ENCODE measurements at places on chromosomes 13 and 19.

- no peak overlapping the region for H3K4me3 ChIP-seq
- DNase-seq = no peak
- H3K27ac ChIP-seq = no peak overlapping the region
- no peaks in the 10 kb centered on the region for H3K4me1 ChIP-seq
These were observed 157.5 kb downstream of the PCDH20 start for GRCh38 chr13:61258185-61258584.

DNA sequence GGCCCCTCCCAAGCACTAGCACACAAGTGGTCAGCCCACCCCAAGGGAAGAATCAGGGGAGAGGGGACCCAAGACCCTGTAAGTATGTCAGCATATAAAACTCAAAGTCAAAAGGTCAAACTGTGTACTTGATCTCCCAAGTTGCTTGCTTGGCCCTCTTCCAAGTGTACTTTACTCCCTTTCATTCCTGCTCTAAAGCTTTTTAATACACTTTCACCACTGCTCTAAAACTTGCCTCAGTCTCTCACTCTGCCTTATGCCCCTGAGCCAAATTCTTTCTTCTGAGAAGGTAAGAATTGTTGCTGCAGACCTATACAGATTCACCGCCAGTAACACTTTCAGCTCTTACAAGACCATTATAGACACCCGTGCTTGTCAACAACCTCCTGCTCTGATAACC, 15.1 kb upstream of the RNASEH2B start:
- no peak overlapping the region for H3K27ac ChIP-seq
- H3K4me3 ChIP-seq = no peak overlapping the region
- H3K36me3 ChIP-seq = no peaks in the 10 kb centered on the region
- peaks cover 45% of the 10 kb centered on the region for H3K4me1 ChIP-seq
- DNase-seq = no peak

DNA sequence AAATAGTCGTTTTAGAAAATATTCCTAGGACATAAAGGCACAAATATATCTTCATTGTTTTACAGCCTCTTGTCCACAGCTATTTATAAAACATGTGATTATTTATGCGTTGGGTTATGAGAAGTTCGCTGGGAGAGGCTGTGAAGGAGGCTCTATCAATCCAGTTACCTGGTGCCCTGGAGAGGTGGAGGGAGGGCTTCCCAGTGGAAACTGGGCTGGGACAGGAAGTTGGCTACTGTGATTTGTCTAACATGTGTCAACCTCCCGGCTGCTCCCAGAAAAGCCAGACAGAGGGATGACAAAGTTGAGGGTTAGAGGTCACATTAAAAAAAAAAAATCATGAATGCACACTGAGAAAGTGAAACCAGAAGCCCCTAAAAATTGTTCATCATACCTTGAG, 346.5 kb downstream of the ZNF536 start:
- H3K27me3 ChIP-seq = no peaks in the 10 kb centered on the region
- H3K4me1 ChIP-seq = peaks cover 8% of the 10 kb centered on the region
- no peaks in the 10 kb centered on the region for H3K36me3 ChIP-seq
- H3K27ac ChIP-seq = no peak overlapping the region
- DNase-seq = no peak

- peaks cover 5% of the 10 kb centered on the region for H3K36me3 ChIP-seq
- H3K27ac ChIP-seq = no peak overlapping the region
- no peaks in the 10 kb centered on the region for H3K4me1 ChIP-seq
- H3K27me3 ChIP-seq = no peaks in the 10 kb centered on the region
These were observed 15.0 kb downstream of the NUFIP1 start for GRCh38 chr13:44974056-44974793.

GRCh38 chr13:59931621-59932020, 232.1 kb downstream of the DIAPH3 start:
- no peaks in the 10 kb centered on the region for H3K4me1 ChIP-seq
- DNase-seq = no peak
- H3K36me3 ChIP-seq = no peaks in the 10 kb centered on the region
- H3K4me3 ChIP-seq = no peak overlapping the region

DNA sequence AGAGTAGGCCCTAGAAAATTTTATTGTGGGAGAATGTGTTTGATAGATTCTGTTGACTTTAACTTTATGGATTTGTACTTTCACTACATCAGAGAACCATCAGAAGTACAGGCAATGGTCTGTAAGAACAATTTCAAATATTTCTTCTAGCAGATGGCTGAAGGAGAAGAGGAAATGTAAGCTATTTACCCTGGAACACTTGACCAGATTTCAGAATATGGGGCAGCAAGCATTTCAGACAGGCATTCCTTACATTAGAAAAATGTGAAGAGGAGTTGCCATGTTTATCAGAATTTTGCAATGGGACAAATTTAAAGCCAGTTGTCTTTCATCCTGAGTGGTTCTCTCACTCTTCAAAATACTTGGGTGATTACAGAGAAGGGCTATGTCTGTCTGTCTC, 7.5 kb downstream of the FRY start:
- peaks cover 20% of the 10 kb centered on the region for H3K4me1 ChIP-seq
- no peak overlapping the region for H3K4me3 ChIP-seq
- no peak overlapping the region for H3K27ac ChIP-seq

DNA sequence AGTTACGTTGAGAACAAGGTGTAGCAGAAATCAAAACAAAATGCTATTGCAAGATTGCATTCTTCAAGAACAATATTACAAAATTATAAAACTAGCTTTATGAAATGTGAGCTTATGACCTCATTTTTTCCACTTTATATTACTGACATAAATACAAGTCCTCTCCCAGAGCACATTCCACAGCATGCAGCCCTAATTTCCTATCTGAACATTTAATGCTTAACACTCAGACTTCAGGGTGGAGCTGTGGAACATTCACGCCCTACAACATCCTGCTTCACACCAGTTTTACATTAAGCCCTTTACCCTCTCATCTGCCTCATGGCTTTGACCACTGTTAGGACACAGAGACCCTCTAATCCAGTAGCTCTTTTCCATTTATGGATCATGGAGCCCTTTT, 65.5 kb downstream of the EPSTI1 start:
- no peak overlapping the region for H3K4me3 ChIP-seq
- no peaks in the 10 kb centered on the region for H3K27me3 ChIP-seq
- H3K4me1 ChIP-seq = no peaks in the 10 kb centered on the region
- peaks cover 24% of the 10 kb centered on the region for H3K36me3 ChIP-seq
- DNase-seq = no peak

DNA sequence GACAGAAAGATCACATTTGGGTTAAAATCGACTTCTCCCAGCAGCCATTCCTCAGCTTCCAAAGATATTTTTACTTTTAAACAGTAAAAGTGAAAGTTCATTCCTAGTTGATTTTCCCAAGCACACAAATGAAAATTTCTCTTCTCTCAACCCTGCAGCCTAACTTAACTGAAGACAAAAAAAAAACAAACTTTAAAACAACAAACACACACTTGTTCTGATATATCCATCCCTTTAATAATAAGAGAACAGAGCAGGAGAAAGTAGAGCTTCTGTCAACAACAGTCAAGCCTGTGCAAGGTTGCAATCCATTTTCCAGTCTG, 72.9 kb downstream of the STK24 start:
- H3K27ac ChIP-seq = no peak overlapping the region
- H3K27me3 ChIP-seq = no peaks in the 10 kb centered on the region
- no peak overlapping the region for H3K4me3 ChIP-seq
- DNase-seq = no peak
- H3K4me1 ChIP-seq = peaks cover 77% of the 10 kb centered on the region
- peaks cover 5% of the 10 kb centered on the region for H3K36me3 ChIP-seq

GRCh38 chr13:42876270-42876714, 94.9 kb downstream of the FAM216B start:
- no peak overlapping the region for H3K4me3 ChIP-seq
- H3K4me1 ChIP-seq = no peaks in the 10 kb centered on the region
- no peak overlapping the region for H3K27ac ChIP-seq
- H3K36me3 ChIP-seq = no peaks in the 10 kb centered on the region

DNA sequence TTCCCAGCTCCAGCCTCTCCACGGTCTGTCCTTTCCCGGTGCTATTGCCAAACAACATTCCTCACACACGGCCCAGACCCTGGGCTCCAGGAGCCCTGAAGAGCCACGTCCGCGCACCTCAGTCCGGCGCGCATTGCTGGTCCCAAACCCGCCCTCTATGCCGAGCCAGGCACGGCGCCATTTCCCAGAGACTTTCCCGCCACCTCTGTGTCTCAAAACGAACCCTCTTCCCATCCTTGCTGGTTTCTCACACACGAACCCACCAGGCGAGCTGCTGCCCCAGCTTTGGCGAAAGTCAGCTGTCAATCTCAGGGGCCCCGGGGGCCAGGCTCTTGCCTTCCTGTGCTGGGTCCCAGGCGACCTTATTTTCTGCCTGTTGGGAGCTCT, 28.0 kb upstream of the F7 start:
- no peak overlapping the region for H3K27ac ChIP-seq
- DNase-seq = no peak
- no peaks in the 10 kb centered on the region for H3K36me3 ChIP-seq
- no peaks in the 10 kb centered on the region for H3K4me1 ChIP-seq
- H3K4me3 ChIP-seq = no peak overlapping the region

DNA sequence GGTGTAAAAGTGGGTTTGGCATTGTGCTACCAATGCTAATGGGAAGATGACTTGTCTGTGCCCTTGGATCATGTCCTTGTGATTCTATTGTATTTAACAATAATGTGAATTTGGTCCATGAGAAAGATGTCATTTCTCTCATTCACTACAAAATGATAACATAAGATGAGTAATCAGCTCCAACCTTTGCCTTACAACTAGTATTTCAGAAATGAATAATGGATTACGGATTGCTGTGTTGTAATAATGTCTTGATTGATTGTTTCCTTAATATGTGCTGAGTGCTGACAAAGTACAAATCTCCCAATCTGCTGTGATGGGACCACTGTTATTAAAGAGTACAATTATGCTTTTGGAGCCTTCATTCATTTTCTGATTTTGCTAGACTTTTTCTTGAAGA, 375.0 kb downstream of the PCDH9 start:
- no peaks in the 10 kb centered on the region for H3K4me1 ChIP-seq
- DNase-seq = no peak
- H3K27me3 ChIP-seq = no peaks in the 10 kb centered on the region
- no peak overlapping the region for H3K27ac ChIP-seq

GRCh38 chr19:52748336-52748950, 13.6 kb upstream of the ZNF611 start:
- H3K4me1 ChIP-seq = no peaks in the 10 kb centered on the region
- H3K4me3 ChIP-seq = no peak overlapping the region
- H3K27ac ChIP-seq = no peak overlapping the region
- no peaks in the 10 kb centered on the region for H3K27me3 ChIP-seq
- peak; percentile 33 for DNase-seq

GRCh38 chr19:16461630-16462051, 10.1 kb downstream of the EPS15L1 start:
- peaks cover 39% of the 10 kb centered on the region for H3K4me1 ChIP-seq
- no peaks in the 10 kb centered on the region for H3K36me3 ChIP-seq
- no peak overlapping the region for H3K4me3 ChIP-seq

- H3K4me1 ChIP-seq = no peaks in the 10 kb centered on the region
- H3K27me3 ChIP-seq = no peaks in the 10 kb centered on the region
- H3K4me3 ChIP-seq = no peak overlapping the region
These were observed 176.1 kb upstream of the KL start for GRCh38 chr13:32840113-32840512.

DNA sequence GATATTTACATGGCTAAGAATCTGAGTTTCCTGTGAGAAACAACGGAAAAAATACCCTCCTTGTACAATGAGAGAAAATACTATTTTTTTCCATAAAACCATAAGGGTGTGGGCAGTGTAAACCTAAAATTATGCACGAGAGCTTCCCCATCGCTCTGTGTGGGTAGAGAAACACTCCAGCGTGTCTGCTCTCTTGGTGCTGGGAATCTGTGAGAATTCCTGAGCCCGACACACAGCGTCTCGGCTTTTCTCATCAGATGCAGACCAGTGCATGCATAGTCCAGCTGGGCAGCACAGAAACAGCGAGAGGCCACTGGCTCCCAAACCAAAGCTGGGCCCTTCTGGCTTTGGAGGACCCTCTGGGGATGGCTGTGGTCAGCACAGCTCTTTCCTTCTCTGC, 12.0 kb downstream of the PLPP2 start:
- no peaks in the 10 kb centered on the region for H3K36me3 ChIP-seq
- no peak for DNase-seq
- H3K4me1 ChIP-seq = no peaks in the 10 kb centered on the region
- H3K4me3 ChIP-seq = no peak overlapping the region
- no peak overlapping the region for H3K27ac ChIP-seq
- peaks cover 10% of the 10 kb centered on the region for H3K27me3 ChIP-seq

DNA sequence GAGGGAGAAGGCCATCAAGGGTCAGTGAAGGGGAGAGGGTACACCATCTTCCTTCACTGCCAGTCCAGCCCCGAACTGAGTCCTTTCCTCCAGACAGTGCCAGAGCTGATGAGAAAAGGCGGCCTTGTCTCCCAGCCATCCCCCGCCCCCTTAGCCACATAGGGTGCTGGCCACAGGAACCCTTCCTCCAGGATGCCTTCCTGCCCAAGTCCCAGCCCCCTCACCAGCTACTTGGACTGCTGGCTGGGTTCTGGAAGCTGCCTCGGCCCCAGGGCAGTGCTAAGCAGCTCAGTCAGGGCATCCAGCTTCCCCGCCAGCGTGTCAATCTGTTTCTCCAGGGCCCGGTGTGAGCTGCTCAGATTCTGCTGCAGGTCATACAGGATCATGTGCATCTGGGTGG, 12.6 kb upstream of the SMG9 start:
- H3K4me1 ChIP-seq = peaks cover 40% of the 10 kb centered on the region
- H3K36me3 ChIP-seq = peaks cover 32% of the 10 kb centered on the region
- no peak for DNase-seq
- no peaks in the 10 kb centered on the region for H3K27me3 ChIP-seq
- peak overlapping the region; percentile 50 for H3K27ac ChIP-seq

DNA sequence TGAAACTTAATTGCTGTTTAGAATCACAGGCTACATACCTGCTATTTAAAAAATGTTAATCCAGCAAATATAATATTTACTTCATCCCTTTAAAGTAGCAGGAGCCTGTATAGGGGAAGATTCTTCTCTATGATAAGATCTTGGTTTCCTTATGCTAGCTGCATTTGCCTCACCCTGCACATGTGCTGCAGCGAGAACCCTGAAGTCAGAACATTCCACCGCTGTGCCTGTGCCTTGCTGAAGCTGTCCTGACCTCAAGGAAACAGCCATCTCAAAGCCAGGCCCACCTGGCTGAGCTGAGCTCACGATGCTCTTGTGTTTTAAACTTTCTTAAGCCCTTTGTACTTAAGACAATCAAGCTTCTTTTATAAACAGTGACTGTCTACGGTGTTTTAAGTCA, 355.0 kb upstream of the PCDH20 start:
- H3K4me1 ChIP-seq = no peaks in the 10 kb centered on the region
- H3K36me3 ChIP-seq = no peaks in the 10 kb centered on the region
- no peaks in the 10 kb centered on the region for H3K27me3 ChIP-seq
- no peak for DNase-seq
- no peak overlapping the region for H3K27ac ChIP-seq
- H3K4me3 ChIP-seq = no peak overlapping the region

- no peak for DNase-seq
- no peak overlapping the region for H3K4me3 ChIP-seq
- no peaks in the 10 kb centered on the region for H3K27me3 ChIP-seq
- H3K4me1 ChIP-seq = no peaks in the 10 kb centered on the region
- no peak overlapping the region for H3K27ac ChIP-seq
- peaks cover 48% of the 10 kb centered on the region for H3K36me3 ChIP-seq
These were observed 48.1 kb downstream of the ZC3H13 start for GRCh38 chr13:46004491-46004890.

Data from CD4-positive, alpha-beta memory T cell (primary cell).